ENCODE measurements at places on chromosomes 16 and 17. TPM values are rescaled to one million over a fixed set of nuclear protein-coding genes. Genes with fewer than 3 reads are reported as not detected.

TNK1 gene
- total RNA-seq = 6.4 TPM

TMEM235 gene
- not detected for total RNA-seq

GRCh38 chr16:56941092-56941491 is 9.2 kb downstream of the HERPUD1 start:
- no peak for DNase-seq

- no peak for DNase-seq
Measured at GRCh38 chr17:73604476-73604875, 39.8 kb downstream of the SDK2 start.

GRCh38 chr17:44362949-44363612 is 572 bp downstream of the FAM171A2 start:
- peak; percentile 38 for DNase-seq

DPEP3 gene
- not detected for total RNA-seq

- DNase-seq = peak; percentile 88
Measured at GRCh38 chr17:42405963-42406495, 17.0 kb downstream of the CAVIN1 start.

DNA sequence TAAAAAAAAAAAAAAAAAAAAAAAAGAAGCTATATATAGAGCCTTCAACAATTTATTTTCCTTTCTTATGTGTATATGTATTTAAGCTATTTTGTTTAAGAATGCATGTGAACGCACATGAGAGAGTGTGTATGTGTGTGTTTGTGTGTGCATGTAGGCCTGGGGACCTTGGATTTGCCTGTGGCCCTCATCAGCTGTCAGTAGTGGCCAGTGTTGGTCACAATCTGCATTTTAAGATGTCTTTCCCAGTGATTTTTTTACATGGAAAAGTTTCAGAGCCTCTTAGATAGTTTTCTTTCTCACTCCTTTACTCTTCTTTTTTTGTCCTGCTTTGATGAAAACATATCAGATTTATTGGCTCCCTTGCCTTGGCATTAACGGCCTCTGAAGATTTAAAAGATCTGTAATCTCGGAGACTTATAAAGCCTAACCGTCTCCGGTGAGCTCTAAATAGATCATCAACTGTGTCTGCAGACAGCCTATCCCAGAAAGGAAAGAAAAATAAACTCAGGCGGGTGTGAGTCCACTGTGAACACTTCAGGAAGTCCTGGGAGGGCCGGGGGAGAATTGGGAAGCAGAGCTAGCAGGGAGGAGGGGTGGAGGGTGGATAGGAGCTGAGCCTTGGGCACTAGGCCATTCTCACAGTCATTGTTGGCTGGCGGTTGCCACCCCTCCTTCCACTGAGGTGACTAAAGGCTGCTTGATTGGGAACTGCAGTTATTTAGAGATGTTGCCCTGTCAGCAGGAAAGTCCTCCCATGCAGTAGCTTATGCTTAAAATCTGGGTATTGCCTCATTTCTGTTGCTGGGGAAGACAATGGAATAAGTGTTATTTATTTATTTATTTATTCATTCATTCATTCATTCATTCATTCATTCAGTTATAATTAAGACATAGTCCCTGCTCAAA is 86.8 kb downstream of the WWP2 start:
- DNase-seq = no peak

DNA sequence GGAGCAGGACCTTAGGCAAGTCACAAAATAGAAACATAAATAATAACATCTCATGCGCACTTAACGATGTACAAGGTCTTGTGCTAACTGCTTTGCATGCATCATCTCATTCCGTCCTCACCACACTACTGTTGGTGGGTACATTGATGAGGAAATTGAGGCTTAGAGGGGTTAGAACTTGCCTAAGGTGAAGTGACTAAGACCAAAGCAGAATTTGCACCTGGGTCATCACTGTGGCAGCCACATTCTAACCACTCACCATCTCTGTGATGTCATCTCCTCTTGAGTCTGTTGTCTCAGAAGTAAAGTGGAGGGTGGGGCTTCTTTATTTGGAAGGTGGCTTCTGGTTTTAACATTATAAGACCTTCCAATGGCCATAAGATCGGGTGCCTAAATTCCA is 20.4 kb upstream of the TRIM25 start:
- no peak for DNase-seq

- DNase-seq = no peak
Measured at GRCh38 chr17:77324227-77324626, 183.5 kb downstream of the SEC14L1 start.

GRCh38 chr17:32277284-32277683 is 11.7 kb downstream of the RHBDL3 start:
- peak; percentile 35 for DNase-seq

GRCh38 chr17:67160791-67161190 is 84.2 kb downstream of the HELZ start:
- no peak for DNase-seq

ZFP3 gene
- total RNA-seq = 3.7 TPM

SLC52A1 gene
- total RNA-seq = not detected

GRCh38 chr17:61786088-61786487 is 77.2 kb downstream of the BRIP1 start:
- DNase-seq = no peak

CASKIN1 gene
- 6.6 TPM for total RNA-seq

DNA sequence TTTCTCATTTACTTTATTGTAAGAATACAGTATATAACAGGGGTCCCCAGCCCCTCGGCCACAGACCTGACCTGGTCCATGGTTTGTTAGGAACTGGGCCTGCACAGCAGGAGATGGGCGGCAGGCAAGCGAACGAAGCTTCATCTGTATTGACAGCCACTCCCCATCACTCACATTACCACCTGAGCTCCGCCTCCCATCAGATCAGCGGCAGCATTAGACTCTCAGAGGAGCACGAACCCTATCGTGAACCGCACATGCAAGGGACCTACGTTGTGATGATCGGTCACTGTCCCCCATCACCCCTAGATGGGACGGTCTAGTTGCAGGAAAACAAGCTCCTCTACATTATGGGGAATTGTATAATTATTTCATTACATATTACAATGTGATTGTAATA is 410.6 kb downstream of the SLC39A11 start:
- no peak for DNase-seq

- DNase-seq = no peak
Measured at GRCh38 chr16:82701442-82701955, 74.7 kb downstream of the CDH13 start.

SDR42E2 gene
- not detected for total RNA-seq

- no peak for DNase-seq
Measured at GRCh38 chr16:16140537-16140936, 82.8 kb downstream of the ABCC6 start.

C17orf50 gene
- total RNA-seq = not detected

GIT1 gene
- total RNA-seq = 47.0 TPM

- no peak for DNase-seq
Measured at GRCh38 chr17:41063449-41063848, 2.2 kb downstream of the KRTAP2-4 start.

DNA sequence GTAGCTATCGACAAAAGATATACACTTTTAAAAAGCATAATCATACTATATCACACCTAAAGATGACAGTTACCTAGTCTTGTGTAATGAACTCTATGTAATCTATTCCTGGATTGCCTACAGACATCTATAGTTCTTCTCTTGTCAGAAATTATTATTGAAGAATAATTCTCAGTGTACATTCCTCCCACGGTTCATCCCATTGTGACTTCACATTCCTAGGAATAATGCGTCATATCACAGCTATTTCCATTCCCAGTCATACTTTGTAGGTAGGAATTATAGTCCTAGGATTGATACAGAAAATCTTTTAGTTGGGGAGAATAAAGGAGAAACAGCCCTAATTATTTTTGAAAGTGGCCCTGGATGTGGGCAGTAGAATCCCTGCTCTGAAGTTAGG is 44.0 kb upstream of the ABCC11 start:
- DNase-seq = no peak

CLDN9 gene
- 0.79 TPM for total RNA-seq

DNA sequence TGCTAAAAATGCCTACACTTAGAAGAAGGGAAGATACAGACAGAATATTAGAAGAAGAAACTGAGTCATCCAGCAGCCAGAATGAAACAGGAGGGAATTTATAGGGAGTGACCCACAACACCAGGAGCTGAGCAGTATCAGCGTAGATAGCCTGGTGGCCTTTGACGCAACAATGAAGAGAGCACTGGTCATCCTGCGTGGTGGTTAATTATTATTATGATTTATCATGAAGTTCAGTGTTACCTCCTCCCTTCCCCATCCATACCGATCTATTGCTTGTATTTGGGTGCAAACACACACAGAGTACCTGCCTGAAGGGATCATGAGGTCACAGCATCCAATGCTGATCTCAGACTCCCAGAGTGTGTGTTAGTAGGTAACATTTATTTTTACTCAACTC is 38.5 kb downstream of the ERCC4 start:
- no peak for DNase-seq

DNA sequence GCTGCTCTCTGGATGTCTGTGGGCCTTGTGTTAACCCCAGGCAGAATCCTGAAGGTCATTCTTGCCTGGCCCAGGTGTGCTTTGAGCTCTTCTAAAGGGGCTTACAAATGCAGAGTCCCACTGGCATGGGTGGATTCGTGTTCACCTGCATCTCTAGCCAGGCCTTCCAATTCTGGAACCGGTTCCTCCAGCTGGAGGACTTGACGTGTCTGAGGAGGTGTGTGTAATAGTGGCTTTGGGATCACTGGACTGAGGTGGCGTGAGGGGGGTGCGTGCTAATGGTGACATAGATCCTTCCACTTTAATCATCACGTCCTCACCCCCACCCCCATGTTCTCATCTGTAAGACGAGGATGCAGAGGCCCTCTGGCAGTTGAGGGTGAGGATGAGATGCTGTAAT is 4.8 kb downstream of the GSE1 start:
- no peak for DNase-seq

DNA sequence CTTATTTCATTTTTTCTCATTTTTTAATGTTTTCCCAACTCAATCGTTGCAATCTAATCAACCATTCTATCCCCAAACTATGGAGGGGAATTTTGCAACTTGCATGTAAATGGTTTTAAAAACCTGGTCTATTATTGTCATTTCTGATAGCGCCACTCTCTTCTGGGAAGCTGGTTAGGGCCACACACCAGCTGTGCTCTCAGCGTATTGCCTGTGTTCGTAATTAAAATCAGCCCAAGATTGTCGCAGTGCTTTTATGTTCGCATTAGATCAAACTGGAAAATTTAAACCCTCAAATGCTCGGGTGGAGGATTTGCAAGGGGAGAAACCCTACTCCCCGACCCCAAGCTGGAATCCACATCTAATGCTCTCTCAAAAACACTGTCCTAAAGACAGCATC is 123.5 kb upstream of the CACNG5 start:
- no peak for DNase-seq

DNA sequence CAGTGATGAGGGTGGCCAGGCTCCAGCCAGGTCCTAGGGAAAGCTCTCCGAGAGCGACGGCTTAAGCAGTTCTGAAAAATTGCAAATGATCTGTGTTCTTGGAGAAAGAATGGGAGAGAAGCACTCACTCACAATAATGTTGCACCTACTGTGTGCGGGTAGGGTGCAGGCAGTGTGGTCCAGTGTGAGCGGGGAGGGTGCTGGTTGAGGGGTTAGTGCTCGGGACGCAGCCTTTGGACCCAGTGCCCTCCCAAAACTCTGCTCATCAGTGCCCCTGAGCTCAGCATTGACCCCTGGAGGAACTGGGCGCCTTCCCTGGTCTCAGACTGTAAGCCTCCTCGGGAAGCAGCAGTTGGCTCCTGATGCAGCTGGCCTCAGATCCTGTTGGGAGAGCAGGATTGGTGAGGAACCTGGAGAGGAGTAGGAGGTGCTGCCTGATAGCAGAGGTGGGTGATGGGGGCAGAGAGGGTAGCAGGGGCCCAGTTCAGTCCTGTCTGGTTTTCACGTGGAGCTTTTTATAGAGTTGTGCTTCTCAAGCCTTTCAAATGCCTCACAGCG is 23.6 kb upstream of the ZNF750 start:
- no peak for DNase-seq

RNF43 gene
- total RNA-seq = 84.2 TPM

PPL gene
- total RNA-seq = 61.5 TPM

DNA sequence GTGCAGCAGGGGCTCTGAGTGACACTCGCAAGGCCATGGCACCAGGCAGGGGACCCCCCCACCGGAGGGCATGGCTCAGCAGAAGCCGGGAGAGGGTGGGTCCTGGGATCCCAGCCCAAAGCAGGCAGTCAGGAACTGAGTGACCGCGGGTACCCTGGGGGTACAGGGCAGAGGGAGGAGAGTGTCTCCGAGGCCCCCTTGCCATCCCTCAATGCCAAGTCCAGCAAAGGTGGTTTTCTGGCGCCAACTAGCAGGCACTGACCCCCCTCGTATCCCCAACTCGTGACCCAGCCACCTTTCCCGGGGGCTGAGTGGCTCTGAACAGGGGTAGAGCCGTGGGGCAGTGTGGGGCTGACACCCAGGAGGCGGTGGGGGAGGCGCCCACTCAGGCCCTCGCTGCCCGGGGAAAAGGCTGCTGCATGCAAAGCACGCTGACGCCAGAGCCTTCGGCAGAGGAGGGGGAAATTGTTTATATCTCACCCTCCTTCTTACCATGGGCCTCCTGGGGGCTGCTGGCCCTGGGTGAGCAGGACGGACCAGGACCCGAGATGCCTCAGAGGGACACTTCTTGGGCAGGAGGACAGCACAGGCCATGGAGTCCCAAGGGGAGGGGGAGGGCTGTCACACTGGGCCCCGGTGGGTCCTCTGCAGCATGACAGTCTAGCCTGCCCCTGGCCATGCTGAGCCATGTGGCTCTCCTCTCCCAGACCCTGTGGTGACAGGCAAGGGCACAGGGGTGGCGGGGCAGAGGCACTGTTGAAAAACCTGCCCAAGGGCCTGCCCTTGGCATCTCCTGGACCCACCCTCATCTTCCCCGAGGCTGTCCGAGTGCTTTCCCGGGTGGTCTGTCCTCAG is 14.6 kb upstream of the ENPP7 start:
- no peak for DNase-seq

- DNase-seq = no peak
Measured at GRCh38 chr17:1144162-1144561, 35.6 kb downstream of the ABR start.

PIK3R5 gene
- total RNA-seq = not detected

MYH13 gene
- total RNA-seq = not detected

- DNase-seq = no peak
Measured at GRCh38 chr17:21285164-21286065, 904 bp downstream of the MAP2K3 start.

DNA sequence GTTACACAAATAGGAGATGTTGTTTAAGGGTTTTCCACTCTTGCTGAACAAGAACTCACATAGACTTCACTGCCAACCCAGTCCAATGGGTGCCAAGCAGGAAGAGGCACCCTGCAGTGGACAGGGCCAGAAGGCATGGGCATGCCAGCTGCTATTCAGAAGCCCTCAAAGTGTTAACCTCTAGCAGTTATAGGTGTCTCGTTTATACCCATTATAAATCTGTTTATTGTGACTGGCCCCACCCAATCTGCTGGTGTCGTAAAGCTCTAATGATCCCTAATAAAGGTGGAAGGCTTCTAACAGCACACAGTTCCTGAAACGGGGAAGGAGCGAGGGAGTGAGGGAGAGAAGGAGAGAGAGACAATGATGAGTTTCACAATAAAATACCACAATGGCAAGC is 23.9 kb downstream of the HNF1B start:
- DNase-seq = peak; percentile 38
